Activated naive CD4-positive, alpha-beta T cell treated with anti-CD3 and anti-CD28 coated beads, Interleukin-2, amount 10 ng/mL, durations not matched to agents 7 days and 5 days (primary cell): ENCODE measurements at places on chromosomes 11 and 22.

DNA sequence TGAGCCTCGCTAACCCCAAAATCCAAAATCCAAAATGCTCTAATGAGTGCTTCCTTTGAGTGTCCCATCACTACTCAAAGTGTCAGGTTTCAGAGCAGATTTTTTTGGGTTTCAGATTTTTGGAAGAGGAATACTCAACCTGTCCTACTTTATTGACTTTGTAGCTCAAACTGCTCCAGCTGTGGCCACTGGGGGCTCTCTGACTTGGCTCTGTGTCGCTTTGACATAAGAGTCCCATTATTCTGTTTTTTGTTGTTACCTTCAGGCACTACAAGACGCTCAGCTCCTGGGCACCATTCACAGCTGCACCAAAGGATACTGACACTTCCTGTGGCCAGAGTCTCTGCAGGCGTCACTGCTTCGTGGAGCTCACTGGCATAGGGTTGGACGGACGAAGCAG is 41.1 kb downstream of the PHF21B start:
- H3K4me3 ChIP-seq, result no peak overlapping the region
- no peaks in the 10 kb centered on the region for H3K4me1 ChIP-seq
- DNase-seq, result no peak
- no peak overlapping the region for H3K27ac ChIP-seq

DNA sequence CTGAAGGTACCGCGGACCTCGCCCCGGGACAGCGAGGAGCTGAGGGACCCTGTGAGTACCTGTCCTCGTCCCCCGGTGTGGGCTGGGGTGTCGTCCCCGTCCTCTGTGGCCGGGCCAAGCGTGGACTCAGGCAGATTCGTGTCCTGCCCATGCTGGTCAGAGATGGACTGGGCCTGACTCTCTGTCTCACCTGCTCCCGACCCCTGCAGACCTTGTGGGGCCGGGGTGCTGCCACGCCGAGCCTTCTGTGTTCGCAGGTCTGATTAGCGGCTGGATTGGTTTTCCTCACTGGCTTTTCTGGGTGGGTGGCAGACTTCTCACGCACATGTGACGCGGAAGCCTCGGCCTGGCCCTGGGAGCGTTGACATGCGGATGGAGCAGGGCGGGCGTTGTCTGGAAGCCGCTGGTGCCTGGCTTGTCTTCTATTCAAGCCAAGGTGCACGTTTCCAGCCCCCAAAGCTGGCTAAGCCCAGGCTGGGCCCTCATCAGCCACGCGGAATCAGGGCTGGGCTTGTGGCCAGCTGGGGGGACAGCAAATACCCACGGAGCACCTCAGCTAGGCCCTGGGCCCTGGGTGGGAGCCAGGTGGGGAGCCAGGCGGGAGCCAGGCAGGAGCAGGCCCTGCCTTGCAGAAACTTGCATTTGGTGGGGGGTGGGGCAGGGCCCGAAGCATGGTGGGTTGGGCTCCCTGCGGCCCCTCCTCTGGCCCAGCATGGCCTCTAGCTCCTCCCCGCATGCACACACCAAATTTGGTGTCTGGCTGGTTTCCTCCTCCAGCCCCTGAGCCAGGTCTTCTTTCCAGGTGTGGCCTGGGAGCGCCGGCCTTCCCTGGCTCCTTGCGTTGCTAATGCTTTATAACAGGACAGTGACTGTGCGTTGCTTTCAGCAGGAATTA is 7.0 kb downstream of the GRAMD4 start:
- peaks cover 2% of the 10 kb centered on the region for H3K36me3 ChIP-seq
- DNase-seq, result no peak
- no peak overlapping the region for H3K4me3 ChIP-seq
- H3K27me3 ChIP-seq, result no peaks in the 10 kb centered on the region
- no peak overlapping the region for H3K27ac ChIP-seq
- no peaks in the 10 kb centered on the region for H3K4me1 ChIP-seq

- peaks cover 7% of the 10 kb centered on the region for H3K27me3 ChIP-seq
- H3K4me1 ChIP-seq, result peaks cover 61% of the 10 kb centered on the region
- peak; percentile 50 for DNase-seq
- peak overlapping the region; percentile 100 for H3K27ac ChIP-seq
These were observed 532 bp downstream of the BET1L start for GRCh38 chr11:206526-207207.

DNA sequence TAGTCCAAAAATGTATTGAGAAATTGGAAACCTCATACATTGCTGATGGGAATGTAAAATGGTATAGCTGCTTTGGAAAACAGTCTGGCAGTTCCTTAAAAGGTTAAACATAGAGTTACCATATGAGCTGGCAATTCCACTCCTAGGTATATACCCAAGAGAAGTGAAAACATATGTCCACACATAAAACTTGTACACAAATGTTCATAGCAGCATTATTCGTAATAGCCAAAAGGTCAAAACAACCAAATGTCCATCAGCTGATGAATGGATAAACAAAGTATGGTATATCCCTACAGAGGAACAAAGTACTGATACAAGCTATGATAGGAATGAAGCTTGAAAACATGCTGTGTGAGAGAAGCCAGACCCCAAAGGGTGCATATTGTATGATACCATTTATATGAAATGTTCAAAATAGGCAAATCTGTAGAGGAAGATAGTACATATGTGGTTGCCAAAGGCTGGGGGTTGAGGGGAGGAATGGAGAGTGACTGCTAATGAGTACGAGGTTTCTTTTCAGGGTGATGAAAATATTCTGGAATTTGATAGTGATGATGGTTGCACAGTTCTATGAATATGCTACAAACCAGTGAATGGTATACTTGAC is 85.8 kb downstream of the ZBTB16 start:
- peaks cover 22% of the 10 kb centered on the region for H3K27me3 ChIP-seq
- H3K4me3 ChIP-seq, result no peak overlapping the region
- H3K36me3 ChIP-seq, result no peaks in the 10 kb centered on the region
- H3K4me1 ChIP-seq, result peaks cover 13% of the 10 kb centered on the region

DNA sequence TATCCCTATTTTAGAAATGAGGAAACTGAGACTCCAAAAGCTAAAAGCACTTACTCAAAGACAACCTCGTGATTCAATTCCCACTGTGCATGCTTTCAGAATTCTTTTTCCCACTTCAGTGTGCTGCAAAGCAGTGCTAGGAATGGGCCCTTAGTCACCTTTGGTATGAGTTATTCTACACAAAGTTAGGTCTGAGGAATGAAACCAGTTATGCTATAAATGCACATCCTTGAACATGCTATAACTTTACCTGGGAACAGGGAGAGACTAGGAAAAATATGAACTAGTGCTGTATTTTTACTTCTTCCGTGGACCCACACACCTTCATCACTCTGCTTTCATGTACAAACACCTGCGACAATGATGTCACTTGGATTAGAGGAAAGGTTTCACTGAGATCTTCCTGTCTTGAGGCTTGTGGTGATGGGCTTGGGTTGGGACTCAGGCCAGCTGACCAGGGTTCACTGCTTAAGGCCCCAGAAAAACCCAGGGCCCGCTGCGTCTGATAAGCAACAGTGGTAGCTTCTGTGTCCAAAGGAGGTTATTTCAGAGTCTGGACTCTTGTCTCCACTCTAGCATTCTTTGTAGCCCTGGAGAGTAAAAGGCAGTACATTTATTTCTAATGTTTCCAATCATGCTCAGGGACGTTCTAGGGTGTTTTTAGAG is 81.6 kb downstream of the ZC3H12C start:
- no peak overlapping the region for H3K27ac ChIP-seq
- H3K4me1 ChIP-seq, result peaks cover 6% of the 10 kb centered on the region
- no peak for DNase-seq
- H3K4me3 ChIP-seq, result no peak overlapping the region

- no peak overlapping the region for H3K4me3 ChIP-seq
- no peaks in the 10 kb centered on the region for H3K4me1 ChIP-seq
- no peaks in the 10 kb centered on the region for H3K27me3 ChIP-seq
- H3K36me3 ChIP-seq, result no peaks in the 10 kb centered on the region
- no peak overlapping the region for H3K27ac ChIP-seq
These were observed 1522.6 kb downstream of the FAM181B start for GRCh38 chr11:81211050-81211449.
